CD14-positive monocyte (primary cell): ENCODE measurements at places on chromosomes 1 and 21. TPM values are rescaled to one million over a fixed set of nuclear protein-coding genes. Genes with fewer than 3 reads are reported as not detected.

DNA sequence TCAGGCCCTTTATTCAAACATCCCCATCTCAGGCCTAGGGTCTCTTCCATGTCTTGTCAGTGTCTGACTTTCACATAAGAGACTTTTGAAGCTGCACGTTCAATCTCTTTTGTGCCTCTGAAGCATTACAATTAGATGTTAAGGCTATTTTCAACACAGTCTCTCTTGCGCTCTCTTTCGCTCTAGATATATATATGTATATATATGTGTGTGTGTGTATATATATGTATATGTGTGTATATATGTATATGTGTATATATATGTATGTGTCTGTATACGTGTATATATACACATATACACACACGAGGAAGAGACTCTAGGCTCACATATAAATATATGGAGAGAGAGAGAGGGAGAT, 162.5 kb upstream of the RNPC3 start:
- no peak for DNase-seq
- H3K4me1 ChIP-seq = no peaks in the 10 kb centered on the region
- H3K27ac ChIP-seq = no peak overlapping the region
- H3K4me3 ChIP-seq = no peak overlapping the region
- H3K36me3 ChIP-seq = no peaks in the 10 kb centered on the region
- no peaks in the 10 kb centered on the region for H3K27me3 ChIP-seq

DNA sequence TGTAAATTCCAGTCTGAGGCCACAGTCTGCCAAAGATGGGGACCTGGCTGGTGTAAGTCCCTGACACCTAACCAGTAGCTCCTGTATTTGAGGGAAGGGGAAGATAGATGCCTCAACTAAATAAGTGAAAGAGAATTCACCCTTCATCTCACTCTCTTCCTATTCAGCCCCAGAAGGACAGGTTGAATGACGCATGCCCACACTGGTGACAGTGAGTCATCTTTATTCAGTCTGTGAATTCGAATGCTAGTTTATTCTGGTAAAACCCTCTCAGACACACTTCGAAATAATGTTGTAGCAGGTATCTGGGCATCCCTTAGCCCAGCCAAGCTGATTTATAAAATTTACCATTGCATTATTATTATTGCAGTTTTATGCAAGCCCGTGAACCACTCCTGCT, 617.0 kb upstream of the PRMT6 start:
- no peaks in the 10 kb centered on the region for H3K36me3 ChIP-seq
- no peaks in the 10 kb centered on the region for H3K27me3 ChIP-seq
- no peaks in the 10 kb centered on the region for H3K4me1 ChIP-seq
- DNase-seq = no peak
- H3K27ac ChIP-seq = no peak overlapping the region

DNA sequence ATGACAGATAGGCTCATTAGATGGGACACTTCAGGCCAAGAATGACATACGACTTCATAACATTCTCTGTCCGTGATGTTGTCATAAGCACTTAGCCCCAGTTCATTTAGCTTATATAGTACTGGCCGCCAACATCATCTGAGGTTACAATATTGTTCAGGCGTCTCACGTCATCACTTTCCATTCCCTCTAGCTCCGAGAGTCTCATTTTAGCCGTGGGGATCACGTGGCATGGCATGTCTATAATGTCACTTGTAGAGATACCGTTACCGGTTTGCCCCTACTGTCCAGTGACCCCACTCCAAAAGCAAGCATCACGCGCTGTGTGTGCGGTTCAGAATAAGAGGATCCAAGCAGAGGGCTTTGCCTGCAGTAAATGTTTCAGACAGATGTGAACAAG, 34.6 kb upstream of the HEATR1 start:
- H3K27me3 ChIP-seq = no peaks in the 10 kb centered on the region
- no peak for DNase-seq
- no peak overlapping the region for H3K4me3 ChIP-seq
- no peak overlapping the region for H3K27ac ChIP-seq
- H3K4me1 ChIP-seq = no peaks in the 10 kb centered on the region
- H3K36me3 ChIP-seq = no peaks in the 10 kb centered on the region

DNA sequence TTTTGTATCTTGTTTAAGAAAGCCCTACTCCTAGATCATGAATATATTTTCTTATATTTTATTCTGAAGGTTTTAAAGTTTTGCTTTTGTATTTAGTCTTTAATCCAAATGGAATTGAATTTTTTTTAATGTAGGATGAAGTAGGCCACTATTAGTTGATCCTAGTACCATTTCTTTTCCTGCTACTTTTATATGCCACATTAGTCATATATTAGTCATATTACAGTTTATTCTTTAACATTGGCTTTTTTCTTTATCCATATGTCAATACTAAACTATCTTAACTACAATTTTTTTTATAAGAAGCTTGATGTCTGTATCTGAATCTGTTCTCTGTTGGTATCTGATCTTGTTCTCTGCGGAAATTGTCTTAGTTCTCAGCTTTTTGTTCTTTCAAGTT, 48.8 kb downstream of the MAN1A2 start:
- H3K4me3 ChIP-seq = no peak overlapping the region
- peaks cover 49% of the 10 kb centered on the region for H3K36me3 ChIP-seq
- no peak for DNase-seq
- H3K4me1 ChIP-seq = no peaks in the 10 kb centered on the region
- H3K27ac ChIP-seq = no peak overlapping the region

Gene HSPB7
- not detected in 2 replicates for polyA plus RNA-seq

Gene SLFNL1
- polyA plus RNA-seq = 0.11 TPM
